ENCODE measurements at places on chromosomes 16 and 17.
A peak's percentile ranks its signal among the peaks of the same experiment; 100 is the strongest.

- DNase-seq = no peak
Observed at GRCh38 chr17:56358651-56359050, 205.4 kb downstream of the ANKFN1 start.

DNA sequence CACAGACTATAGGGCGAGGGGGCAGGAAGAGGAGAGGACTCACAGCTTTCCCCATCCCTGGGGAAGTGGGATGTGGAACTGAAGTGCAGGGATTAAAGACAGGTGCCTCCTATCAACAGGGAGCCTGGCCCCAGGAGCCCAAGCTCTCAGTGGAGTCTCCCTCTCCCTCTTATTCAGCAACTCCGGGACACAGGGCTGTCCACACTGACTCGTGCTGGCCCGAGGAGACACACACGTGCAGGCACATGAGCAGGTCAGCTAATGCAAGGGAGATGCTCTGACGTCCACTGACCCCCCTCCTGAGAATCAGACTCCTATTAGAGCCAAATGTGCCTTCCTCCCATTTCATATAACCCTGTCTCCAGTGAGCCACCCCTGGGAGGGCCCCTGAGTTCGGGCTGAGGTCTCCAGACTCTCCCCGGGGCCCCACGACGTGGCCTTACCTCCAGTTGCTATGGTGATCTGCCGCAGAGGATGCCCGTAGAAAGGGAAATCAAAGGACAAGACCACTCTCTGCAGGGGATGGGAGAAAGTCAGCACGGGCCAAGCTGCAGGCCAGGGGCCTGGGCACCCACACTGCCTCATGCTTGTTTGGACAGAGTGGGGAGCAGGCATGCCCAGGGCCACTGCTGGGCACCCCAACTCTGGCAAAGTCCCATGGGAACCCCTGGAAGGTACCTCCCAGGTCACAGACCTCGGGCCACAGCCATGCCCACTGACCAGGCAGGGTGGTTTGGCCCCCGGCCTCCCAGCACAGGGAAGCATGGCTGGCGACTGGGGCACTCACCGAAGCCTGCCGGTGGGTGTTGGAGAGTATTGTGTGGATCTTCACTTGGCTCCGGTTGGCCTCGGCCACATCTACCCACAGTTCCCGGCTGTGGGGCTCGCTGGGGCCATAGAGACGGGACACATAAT, 42.7 kb downstream of the PLXDC1 start:
- DNase-seq = no peak

DNA sequence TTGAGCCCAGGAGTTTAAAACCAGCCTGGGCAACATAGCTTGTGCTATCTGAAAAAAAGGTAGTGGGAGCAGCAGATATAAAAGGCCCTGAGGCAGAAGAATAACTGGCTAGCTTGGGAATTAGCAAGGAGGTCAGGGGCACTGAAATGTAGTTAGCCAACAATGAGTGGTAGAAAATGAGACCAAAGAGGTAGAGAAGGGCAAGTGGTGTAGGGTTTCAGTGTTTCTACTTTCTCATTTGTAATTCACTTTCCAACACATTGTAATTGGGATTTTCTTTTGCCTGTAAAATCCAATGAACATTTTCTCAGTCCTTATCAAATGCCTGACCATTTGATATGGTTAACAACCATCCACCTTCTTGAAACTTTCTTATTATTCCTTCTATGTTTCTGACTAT, 95.1 kb upstream of the CORO6 start:
- no peak for DNase-seq

- no peak for DNase-seq
Observed at GRCh38 chr17:4657678-4658077, 16.2 kb upstream of the ALOX15 start.

GRCh38 chr16:66587881-66588600, 8.8 kb downstream of the CMTM2 start:
- DNase-seq = no peak

DNA sequence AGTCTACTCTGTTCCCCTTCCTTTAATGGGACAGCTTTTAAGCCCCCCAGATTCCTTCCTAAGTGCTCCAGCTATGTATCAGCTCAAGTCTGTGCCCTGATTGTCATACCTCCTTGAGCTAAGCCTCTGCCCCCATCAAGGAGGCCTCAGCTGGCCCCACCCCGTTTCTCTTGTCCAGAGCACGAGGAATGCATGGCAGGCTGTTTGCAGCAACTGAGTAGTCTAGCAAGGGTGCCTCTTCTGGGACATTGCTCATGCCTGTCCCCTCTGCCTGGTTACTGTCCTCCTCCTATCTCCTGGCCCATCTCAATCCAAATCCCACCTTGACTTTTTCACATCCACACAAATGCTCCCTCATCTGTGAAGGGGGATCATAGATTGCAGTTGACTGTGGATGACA, 27.8 kb upstream of the TMEM220 start:
- DNase-seq = no peak

GRCh38 chr16:79656553-79657115, 56.1 kb upstream of the MAF start:
- DNase-seq = no peak

- DNase-seq = no peak
Observed at GRCh38 chr16:47715442-47716083, 254.4 kb downstream of the PHKB start.

- DNase-seq = no peak
Observed at GRCh38 chr17:63274146-63274545, 172.0 kb downstream of the CYB561 start.

- DNase-seq = no peak
Observed at GRCh38 chr17:44602970-44603369, 45.7 kb downstream of the FZD2 start.

GRCh38 chr17:65323049-65323448, 185.9 kb downstream of the RGS9 start:
- DNase-seq = no peak

DNA sequence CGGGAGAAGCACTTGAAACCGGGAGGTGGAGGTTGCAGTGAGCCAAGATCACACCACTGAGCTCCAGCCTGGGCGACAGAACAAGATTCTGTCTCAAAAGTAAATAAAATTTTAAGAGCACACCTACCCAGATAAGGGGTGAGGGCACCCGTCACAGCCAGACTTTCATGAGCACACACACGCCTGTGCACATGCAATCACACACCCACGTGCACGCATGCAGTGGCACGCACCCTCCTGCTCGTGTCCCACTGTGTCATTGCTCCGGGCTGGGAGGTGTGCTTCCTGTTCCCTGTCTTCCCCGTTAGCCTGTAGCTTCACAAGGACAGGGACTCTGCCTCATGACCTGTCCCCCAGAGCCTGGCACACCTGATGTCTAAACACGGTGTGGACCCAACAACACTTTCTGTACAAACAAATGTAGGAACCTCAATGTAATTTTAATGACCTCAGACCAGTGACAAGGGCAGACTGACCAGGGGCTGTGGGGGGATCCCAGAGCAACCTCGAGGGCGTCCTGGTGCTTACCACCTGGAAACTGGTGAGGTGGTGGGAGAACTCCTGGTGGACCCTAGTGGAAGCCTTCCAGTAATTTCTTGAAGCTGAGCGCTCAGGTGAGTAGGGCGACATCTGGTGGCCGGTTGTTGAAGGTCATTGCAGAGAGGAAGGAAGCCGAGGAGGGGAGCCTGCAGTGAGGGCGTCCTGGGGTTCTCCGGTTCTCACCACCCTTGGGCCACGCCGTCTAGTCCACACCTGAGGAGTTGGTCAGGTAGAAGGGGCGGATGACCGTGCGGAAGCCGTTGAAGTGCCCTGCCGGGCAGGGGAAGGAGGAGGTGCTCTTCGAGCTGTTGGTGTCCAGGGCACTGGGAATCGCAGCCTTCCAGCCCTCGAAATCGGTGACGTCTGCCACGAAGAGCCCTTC, 8.6 kb downstream of the LGALS3BP start:
- DNase-seq = peak; percentile 66

- peak; percentile 76 for DNase-seq
Observed at GRCh38 chr17:19744922-19745757, 3.0 kb downstream of the ALDH3A1 start.

DNA sequence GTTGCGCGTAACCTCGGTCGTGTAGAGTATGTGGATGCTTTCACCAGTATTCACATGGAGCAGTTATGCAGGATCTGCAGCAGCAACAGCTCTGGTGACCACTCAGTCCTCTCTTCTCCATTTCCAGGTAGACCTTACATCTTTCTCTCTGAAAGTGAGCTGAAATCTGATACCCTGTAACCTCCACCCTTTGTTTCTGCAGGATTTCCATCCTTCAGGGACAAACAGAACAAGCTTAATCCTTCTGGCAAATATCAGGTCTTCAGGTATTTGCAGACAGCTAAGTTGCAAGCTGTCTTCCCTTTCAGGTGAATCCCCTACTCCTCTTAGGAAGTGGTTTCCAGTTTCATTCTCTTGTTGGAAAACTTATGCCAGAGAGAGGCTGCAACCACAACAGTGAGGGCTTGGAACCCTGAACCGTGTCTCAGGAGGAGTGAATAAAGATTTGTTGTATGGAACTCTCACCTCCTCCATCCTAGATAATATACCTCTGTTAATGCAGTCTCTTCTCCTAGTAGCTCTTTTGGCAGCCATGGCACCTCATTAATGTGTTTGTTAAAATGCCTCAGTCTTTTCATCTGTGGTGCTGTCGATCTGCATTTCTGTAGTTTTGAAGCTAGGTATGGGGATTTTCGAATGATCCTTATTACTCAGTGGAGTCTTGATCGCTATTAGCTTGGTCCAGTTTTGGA, 172.5 kb downstream of the PRKCA start:
- DNase-seq = no peak

DNA sequence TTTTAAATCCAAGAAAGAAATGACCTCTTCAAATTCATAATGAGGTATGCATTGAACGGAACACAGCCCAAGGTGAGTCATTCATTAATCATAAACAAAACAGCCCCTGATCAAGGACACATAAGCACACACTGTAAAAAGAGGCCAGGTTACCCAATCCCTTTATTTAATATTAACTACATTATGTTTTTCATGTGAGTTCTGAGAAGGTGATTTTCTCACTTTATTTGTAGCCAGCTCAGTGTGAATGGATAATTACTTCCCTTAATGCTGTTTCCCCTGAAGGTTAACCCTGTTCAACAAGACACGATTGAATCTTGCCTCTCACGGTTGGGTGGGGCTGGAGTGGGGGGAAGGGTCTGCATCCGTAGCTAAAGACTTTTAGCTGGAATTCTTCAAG, 257.3 kb upstream of the SALL1 start:
- DNase-seq = no peak

GRCh38 chr16:83348991-83349390, 458.8 kb upstream of the HSBP1 start:
- no peak for DNase-seq

- DNase-seq = no peak
Observed at GRCh38 chr17:9291912-9292560, 270.7 kb downstream of the NTN1 start.

DNA sequence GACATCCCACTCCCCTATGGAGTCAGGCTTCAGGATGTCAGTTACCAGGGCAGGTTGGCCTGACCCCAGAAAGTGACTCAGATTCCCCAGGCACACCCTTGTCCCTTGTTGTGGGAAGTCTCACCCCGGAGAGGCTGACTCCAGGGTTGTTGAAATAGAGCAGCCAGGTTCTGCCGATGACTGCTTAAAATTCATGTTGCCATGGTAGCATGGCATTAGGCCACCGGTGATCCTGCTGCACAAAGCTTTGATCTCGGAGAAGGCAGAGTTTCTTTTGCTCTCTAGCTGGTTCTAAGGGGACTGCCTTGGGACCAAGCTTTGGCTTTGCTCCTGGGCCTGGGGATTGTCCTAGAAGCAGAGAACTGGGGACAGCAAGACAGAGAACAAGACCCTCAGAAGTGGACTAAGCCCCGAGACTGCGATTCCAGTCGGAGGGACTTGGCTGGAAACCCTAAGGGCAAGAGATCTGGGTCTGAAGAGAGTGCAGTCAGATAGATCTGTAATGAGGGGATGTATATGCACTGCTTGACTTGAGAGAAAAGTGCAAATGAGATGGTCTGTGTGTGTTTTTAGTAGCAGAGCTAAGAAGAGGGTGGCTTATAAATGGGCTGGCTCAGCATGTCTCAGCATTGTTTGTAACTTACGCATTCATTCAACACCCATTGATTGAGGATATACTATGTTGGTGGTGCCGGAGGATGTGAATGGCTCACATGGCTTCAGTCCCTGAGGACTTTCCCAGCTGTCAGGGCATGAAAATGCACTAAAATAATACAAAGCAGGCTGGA, 106.9 kb downstream of the RGS9 start:
- no peak for DNase-seq

GRCh38 chr17:63946440-63947363, 14.6 kb upstream of the CD79B start:
- peak; percentile 41 for DNase-seq

- DNase-seq = no peak
Observed at GRCh38 chr17:43403846-43404245, 5.1 kb downstream of the ARL4D start.

- DNase-seq = no peak
Observed at GRCh38 chr17:68301438-68301959, 10.2 kb downstream of the ARSG start.

All from activated T-cell treated with anti-CD3 and anti-CD28 coated beads for 24 hours (primary cell).